Activated T-helper 17 cell treated with anti-CD3 and anti-CD28 coated beads, Interleukin-2, amount 50 U/mL, for 72 hours (primary cell): ENCODE measurements at places on chromosomes 1 and 21. TPM values are rescaled to one million over a fixed set of nuclear protein-coding genes. Genes with fewer than 3 reads are reported as not detected.
A peak's percentile ranks its signal among the peaks of the same experiment; 100 is the strongest.

Gene GFI1
- 38.6 TPM for total RNA-seq

Gene GSTM5
- not detected for total RNA-seq

- no peak for ATAC-seq
These were observed 16.2 kb downstream of the LRRC8D start for GRCh38 chr1:89837036-89837481.

DNA sequence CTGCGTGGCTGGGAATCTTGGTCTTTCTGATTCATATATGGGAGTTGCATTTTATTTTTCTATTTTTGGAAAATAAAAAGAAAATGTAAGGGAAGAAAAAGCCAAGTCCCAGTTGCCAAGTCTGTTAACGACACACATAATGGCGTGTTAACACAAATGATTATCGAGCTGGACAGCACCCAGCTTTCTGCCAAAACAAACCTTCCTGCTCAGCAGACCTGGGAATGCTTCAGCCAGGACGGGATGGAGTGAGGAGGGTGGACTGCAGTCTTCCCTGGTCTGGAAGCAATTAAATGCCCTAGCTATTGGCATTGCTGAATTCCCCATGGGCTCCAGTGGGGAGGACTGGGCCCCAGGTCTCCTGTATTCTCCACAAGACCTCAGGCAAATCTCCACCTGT lies 184.2 kb upstream of the USP24 start:
- no peak for ATAC-seq

Gene CBR1
- total RNA-seq = 21.8 TPM

GRCh38 chr21:25421321-25422028 lies 185.8 kb downstream of the MRPL39 start:
- ATAC-seq = peak; percentile 93

Gene PYHIN1
- 27.8 TPM for total RNA-seq

Gene CADM3
- not detected for total RNA-seq

DNA sequence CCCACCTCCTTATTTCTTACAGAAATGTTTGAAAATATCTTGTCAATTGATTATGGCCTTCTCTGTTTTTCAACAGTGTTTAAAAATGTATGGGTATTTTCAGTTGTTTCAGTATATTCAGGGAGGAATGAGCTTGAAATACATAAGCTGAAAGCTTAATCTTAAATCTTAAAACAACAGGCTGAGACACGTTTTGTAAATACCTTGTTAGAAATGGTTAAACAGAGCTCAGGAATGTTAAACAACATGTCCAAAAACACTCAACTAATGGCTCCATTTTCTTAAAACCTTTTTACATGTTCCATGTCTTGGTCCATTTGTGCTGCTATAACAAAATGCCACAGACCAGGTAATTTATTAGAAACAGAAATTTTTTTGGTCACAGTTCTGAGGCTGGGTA lies 953.8 kb upstream of the ADGRL2 start:
- no peak for ATAC-seq

DNA sequence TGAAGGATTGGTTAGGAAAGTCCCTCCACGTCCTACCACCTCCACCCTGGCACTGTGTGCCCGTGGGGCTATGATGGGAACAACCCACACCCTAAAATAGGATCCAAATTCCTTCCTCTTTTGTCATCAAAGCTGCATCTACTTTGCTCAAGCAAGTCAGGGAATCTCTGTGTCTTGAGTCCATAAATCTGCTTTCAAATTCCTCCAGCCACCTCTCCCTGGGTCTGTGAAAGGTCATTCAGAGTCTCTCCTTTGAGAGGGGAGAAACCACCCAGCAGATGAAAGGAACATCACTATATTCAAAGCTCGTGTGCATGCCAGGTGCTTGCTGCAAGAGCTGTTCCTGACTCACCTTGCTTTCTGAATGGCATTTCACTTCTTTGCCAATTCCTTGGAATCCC lies 243.6 kb downstream of the TM2D1 start:
- no peak for ATAC-seq

DNA sequence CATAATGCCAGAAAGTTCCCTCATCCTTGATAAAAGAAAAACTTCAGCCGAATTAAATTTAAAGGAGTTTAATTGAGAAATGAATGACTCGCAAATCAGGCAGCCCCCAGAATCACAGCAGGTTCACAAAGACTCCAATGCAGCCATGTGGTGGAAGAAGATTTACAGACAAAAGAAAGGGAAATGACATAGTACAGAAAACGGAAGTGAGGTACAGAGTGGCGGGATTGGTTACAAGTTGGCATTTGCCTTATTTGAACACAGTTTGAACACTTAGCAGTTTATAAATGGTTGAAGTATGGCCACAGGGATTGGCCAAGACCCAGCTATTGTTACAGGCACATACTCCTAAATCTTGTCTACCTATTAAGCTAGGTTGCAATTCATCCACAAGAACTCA lies 46.6 kb downstream of the HIVEP3 start:
- no peak for ATAC-seq

DNA sequence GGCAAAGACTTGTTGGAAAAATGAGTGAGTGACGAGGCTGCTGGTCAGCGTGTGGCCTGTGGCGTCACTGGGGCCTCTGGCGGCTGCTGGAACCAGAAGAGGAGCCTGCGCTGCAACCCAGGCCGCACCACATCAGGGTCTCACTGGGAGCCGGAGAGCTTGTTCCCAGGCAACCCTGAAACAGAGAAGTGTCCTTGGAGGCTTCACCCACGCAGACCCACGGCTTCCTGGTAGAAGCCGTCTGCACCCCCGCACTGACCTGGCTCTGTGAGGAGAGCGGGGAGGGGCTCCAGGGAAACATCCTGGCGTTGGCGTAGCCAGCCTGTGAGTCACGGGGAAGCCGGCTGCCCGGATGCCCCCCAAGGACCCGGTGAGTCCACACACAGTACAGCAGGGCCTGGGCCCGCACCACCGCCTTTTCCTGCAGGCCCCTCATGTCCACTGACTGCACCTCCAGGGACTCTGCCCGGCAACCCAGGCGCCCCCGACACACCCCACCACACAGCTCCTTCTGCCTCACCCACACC lies 57.4 kb downstream of the COL6A1 start:
- no peak for ATAC-seq

DNA sequence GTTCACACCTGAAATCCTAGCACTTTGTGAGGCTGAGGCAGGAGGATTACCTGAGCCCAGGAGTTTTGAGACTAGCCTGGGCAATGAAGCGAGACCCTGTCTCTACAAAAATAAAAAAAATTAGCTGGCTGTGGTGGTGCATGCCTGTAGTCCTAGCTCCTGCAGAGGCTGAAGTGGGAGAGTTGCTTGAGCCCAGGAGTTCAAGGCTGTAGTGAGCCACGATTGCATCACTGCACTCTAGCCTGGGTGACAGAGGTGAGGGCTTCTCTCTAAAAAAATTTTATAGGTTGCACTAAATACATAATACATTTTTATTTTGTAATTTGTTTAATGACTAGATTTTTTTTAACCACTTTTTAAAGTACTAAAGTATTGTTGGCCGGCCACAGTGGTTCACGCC lies 6.1 kb downstream of the PARK7 start:
- ATAC-seq = no peak

DNA sequence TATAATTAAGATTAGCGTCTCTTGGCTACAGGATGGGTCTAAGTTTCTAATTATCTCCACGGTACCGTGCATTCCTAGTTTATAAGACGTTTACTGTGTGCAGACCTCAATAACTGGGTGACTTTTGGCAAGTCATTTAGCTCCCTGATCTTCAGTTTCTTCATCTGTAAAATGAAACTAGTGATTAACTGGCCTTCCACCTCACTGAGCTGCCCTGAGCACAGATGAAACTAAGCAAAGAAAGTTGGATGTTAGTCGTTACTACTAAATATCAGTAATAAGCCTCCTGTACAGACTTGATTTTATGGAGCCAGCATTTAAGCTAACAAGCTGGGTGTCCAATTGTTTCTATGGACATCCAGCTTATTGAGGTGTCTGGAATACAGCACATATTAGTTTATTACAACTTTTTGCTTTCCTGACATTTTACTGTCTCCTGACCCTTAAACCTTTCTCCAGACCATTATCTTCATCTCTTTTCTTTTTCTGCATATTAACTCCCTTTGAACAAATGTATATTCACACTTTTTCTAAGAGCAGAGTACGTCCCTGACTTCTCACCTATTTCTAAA lies 1.1 kb downstream of the CR2 start:
- peak; percentile 58 for ATAC-seq

DNA sequence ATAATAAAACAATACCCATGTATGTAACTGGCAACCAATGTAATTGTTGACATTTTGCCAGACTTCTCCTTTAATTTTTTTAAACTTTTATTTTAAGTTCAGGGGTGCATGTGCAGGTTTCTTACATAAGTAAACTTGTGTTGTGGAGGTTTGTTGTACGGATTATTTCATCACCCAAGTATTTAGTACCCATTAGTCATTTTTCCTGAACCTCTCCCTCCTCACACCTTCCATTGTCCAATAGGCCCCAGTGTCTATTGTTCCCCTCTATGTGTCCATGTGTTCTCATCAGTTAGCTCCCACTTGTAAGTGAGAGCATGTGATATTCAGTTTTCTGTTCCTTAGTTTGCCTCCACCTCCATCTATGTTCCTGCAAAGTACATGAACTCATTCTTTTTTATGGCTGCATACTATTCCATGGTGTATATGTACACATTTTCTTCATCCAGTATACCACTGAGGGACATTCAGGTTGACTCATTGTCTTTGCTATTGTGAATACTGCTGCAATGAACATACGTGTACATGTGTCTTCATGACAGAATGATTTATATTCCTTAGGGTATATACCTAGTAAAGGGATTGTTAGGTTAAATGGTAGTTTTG lies 6.7 kb downstream of the DEPDC1 start:
- no peak for ATAC-seq

GRCh38 chr1:28927648-28928313 lies 13.4 kb downstream of the EPB41 start:
- peak; percentile 30 for ATAC-seq

- no peak for ATAC-seq
These were observed 63.9 kb downstream of the NDUFS5 start for GRCh38 chr1:39089931-39090521.

- no peak for ATAC-seq
These were observed 12.6 kb downstream of the C1orf162 start for GRCh38 chr1:111486431-111486830.

GRCh38 chr1:101843160-101843559 lies 153.6 kb downstream of the OLFM3 start:
- ATAC-seq = no peak

GRCh38 chr1:6392809-6393399 lies 663 bp downstream of the ACOT7 start:
- ATAC-seq = no peak

Gene WNT4
- total RNA-seq = not detected
